Activated CD4-positive, alpha-beta T cell treated with anti-CD3 and anti-CD28 coated beads for 36 hours (primary cell): ENCODE measurements at places on chromosomes 7 and 10. TPM values are rescaled to one million over a fixed set of nuclear protein-coding genes. Genes with fewer than 3 reads are reported as not detected.

DNA sequence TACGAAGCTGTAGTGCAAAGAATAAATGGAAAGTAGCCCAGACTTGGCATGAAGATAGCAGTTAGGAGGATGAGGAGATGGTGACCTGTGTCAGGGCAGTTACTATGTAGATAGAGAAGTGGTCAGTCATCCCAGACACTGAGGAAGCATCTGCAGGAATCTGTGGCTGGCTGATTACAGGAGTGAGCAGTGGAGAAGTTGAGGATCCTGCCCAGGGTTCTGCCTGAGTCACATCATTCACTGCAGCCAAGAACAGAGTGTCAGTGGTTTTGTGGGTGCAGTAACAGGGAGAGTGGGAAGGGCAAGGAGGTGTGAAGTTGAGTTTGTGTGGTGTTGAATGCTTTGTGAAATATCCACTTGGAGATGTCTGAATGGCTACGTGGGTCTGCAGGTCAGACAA lies 676.4 kb upstream of the NRP1 start:
- DNase-seq, result no peak

Gene CFAP69
- total RNA-seq, result 0.25 TPM

Gene HMX2
- 0.28 TPM for total RNA-seq

DNA sequence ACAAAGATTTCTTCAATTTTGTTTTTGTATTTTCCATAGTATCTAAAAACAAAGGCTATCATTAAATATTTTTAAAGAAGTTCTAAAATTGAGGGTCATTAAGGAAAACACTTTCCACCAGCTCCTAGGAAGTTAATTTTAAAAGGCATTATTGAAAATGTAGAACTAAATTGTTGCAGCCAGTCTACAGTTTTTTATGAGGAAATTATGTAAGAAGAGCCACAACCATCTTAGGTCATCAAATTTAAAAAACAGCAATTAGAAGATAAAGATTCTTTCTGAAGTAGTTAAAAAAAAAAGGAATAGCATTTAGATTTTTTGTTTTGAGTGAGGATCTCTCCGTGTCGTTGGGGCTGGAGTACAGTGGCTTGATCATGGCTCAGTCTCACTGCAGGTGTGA lies 161.7 kb downstream of the NRBF2 start:
- DNase-seq, result no peak

Gene GPR85
- not detected for total RNA-seq

- DNase-seq, result no peak
Observed at GRCh38 chr10:21293518-21294356, 231.7 kb downstream of the SKIDA1 start.
